Left ventricle myocardium superior (tissue), 1 donor: ENCODE measurements at places on chromosomes 1 and 21.
A peak's percentile ranks its signal among the peaks of the same experiment; 100 is the strongest.

GRCh38 chr1:102234753-102235359, 238.1 kb upstream of the OLFM3 start:
- peak; percentile 19 for DNase-seq

DNA sequence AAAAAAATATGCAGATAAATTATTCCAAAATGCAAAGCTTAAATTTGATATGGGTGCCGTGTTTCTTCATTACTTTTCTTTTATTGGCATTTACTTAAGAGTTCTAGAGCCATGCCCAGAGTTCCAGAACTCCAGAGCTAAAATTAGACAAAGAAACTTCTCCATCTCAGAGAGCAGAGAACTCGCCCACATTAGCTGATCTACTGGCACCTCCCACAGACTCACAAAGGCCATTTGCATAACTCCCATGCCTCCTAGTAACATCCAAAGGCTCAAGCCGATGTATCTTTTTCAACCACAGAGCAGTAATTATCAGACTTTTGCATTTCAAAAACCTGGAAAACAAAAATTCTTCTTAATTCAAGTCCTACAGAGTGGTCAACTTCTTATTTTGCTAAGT, 323.8 kb upstream of the ST6GALNAC5 start:
- DNase-seq, result no peak

- no peak for DNase-seq
Measured at GRCh38 chr1:31153423-31153822, 86.3 kb downstream of the NKAIN1 start.

GRCh38 chr21:14361958-14362357, 21.0 kb downstream of the HSPA13 start:
- DNase-seq, result no peak

DNA sequence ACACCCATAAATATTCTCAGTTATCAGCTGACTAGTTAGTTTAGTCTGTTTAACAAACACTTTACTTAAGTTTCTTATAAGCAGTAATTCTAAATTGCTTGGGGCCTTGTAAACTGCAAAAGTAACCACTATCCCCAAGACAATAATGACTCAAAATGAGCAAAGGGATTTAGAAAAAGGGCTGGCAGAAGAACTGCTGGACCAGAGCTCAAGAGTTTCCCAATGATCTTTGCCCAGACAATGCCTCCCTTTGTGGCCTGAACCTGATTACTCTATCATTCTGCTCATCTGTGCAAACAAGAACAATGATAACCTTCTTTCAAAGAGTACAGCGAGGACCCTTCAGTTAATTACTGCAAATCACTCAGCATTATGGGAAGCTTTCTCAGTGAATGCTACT, 123.5 kb downstream of the TIAM1 start:
- no peak for DNase-seq

GRCh38 chr1:183186841-183187240, 777 bp downstream of the LAMC2 start:
- no peak for DNase-seq

GRCh38 chr1:200979574-200980451, 43.7 kb downstream of the KIF21B start:
- no peak for DNase-seq

- DNase-seq, result no peak
Measured at GRCh38 chr1:86860424-86860823, 53.5 kb downstream of the SELENOF start.

- DNase-seq, result no peak
Measured at GRCh38 chr1:8903410-8903809, 24.9 kb upstream of the ENO1 start.

GRCh38 chr1:115665319-115666096, 23.7 kb downstream of the VANGL1 start:
- no peak for DNase-seq

DNA sequence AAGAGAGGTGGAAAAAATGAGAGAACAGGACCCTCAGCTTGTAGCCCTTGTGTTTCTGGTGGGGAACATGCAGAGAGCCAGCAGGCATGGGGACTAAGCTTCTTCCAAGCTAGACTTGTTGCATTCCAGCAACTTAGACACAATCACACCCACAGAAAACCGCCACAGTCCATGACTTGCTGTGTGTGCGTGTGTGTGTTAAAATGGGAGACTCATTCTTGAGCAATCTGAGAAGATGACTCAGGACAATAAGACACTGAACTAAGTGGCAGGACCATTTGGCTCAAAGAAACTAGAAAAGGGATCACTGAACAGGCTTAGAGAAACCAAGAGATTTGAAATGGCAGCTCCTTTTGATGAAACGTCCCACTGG, 78.0 kb downstream of the HLX start:
- DNase-seq, result no peak

GRCh38 chr1:33984906-33985565, 121.2 kb downstream of the HMGB4 start:
- no peak for DNase-seq

DNA sequence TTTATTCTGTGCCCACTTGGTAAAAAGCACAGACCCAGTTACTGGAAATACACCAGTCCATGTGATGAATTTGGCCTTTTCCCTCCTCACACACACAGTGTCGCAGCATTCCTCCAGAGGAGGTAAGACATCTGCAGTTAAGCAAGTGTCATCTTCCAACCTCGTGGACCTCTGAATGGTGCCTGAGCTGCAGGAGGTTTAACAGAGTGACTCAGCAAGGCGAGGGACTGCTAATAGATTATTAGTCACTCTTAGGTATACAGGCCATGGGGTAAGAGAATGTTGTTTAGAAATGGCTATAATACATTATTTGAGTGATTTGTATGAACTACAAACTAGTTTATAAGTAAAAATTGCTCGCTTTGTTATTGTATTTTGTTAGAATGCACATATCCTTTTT, 8.6 kb upstream of the LRRC8B start:
- DNase-seq, result no peak

DNA sequence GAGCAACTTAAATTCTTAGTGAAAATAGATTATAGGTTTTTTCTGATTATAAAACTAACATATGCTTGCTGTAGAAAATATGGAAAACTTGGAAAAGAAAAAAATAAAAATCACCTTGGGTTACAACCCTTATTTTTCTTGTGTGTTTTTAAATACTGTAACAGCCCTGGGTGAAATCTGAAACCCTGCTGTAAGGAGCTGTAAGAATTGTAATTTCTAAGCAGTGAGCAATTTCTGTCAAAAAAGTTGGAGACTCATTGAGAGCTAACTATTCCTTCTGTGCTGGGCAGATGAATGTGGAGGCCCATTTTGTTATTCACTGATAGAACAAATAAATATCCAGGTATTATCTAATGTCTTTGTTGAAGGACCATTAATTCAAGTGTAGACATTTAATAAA, 42.6 kb downstream of the ADCY10 start:
- DNase-seq, result no peak
